ENCODE measurements at places on chromosomes 6 and 20. TPM values are rescaled to one million over a fixed set of nuclear protein-coding genes. Genes with fewer than 3 reads are reported as not detected.

DNA sequence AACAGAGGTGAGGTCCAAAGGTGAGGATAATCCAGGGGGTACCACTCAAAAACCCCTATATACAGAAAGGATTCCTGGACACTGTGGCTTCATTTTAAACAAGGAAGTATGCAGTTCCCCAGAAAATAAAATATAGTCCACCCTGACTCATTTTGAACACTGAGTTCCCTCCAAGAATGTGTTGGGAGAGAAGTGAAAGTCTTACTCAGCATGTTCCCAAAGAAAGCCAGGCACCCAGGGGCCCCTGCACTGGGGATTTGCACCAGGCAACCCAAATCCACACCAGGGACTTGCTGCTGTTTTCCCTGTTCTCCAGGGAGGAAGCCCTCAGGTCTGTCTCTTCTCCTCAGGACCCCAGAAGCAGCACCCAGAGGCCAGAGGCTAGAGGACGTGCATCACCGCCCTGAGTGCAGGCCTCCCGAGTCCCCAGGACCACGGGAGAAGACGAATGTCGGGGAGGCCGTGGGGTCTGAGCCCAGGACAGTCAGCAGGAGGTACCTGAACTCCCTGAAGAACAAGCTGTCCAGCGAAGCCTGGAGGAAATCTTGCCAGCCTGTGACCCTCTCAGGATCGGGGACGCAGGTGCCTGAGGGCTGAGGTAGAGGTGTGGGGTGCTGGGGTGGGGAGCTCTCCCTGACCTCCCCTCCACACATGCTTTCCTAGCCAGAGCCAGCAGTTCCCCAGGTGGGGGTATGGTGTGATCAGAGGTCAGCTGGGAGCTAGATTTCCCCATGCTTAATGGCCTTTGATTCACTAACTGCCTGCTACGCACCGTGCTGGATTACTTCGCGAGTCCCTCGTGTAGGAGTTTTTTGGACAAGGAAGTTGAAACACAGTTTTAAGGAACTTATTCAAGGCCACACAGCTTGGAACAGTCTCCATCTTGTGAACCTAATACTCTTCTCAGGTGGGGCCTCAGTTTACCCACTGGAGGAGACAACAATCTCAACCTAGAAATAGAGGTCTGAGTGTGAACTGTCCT lies 3.3 kb downstream of the FGD2 start:
- H3K27ac ChIP-seq = no peak overlapping the region
- H3K27me3 ChIP-seq = no peaks in the 10 kb centered on the region
- H3K36me3 ChIP-seq = no peaks in the 10 kb centered on the region
- H3K4me3 ChIP-seq = no peak overlapping the region

DNA sequence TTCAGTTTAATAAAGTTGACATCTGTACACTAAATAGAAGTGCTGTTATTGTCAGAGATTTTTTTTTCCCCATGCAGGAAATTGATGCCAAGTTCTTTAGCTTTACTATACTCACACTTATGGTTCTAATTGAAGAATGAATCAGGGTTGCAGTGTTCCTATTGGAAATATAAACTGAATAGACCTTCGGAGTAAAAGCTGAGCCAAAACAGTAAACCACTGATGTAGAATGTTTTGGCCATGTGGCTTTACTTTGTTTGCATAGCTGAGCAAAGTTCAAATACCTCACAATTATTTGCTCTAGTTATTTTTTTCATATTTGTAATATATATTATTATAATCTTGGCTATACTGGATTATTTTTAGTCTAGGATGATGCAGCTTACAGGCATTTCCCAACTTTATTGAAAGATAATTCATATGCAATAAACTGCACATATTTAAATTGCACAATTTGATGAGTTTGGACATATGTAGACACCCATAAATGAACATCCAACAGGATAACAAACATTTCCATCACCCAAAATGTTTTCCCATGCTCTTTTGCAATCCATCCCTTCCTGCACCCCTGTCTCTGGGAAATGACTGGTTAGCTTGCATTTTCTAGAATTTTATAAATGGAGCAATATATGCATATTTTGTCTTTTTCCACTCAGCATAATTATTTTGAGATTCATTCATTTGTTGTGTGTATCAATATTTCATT lies 105.8 kb upstream of the NOX3 start:
- no peak overlapping the region for H3K27ac ChIP-seq
- H3K4me1 ChIP-seq = no peaks in the 10 kb centered on the region
- DNase-seq = no peak
- no peak overlapping the region for H3K4me3 ChIP-seq
- H3K27me3 ChIP-seq = no peaks in the 10 kb centered on the region

- H3K4me3 ChIP-seq = peak overlapping the region; percentile 20
- no peak for DNase-seq
- H3K27me3 ChIP-seq = peaks cover 3% of the 10 kb centered on the region
Measured at GRCh38 chr20:33679758-33680485, 5.7 kb upstream of the NECAB3 start.

DNA sequence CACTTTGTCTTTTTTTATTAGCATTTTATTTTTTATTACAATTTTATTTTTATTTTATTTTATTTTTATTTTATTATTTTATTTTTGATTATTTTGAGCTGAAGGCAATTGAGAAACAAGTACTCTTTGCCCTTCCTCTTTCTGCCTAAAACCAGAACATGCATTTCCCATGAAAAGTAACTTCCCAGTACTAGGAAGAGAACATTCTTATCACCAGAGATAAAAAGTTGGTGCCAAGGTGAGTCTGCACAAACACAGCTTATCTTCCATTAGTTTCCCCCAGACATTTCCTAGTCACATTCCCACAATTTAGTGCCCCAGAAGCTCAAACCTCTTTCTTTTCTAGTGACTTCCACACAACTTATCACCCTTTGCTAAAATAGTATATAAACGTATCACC lies 84.8 kb downstream of the CD24 start:
- H3K36me3 ChIP-seq = no peaks in the 10 kb centered on the region
- no peak for DNase-seq
- peaks cover 18% of the 10 kb centered on the region for H3K4me1 ChIP-seq

GRCh38 chr20:3473944-3474343 lies 3.1 kb downstream of the ATRN start:
- H3K27me3 ChIP-seq = no peaks in the 10 kb centered on the region
- no peak overlapping the region for H3K27ac ChIP-seq

DNA sequence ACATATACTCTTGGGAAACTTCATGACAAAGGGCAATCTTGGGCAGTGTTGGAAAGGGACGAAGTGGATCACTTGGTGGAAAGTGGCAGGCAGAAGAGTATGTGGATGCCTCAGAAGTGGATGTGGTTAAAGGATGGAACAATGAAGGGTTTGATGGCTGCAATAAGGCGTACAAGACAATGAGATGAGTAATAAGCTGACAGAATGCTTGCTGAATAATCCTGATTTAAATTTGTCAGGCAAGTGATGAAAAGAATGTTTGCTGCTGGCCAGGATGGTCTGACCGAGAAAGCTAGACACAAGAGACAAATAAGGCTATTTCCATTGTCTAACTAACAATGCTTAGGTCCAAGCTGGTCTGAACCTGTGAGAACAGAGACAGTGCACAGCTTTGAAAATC lies 61.6 kb upstream of the CEP85L start:
- no peak overlapping the region for H3K4me3 ChIP-seq
- H3K4me1 ChIP-seq = peaks cover 36% of the 10 kb centered on the region
- no peak overlapping the region for H3K27ac ChIP-seq

GRCh38 chr6:126054258-126054702 lies 67.9 kb downstream of the TRMT11 start:
- no peak overlapping the region for H3K27ac ChIP-seq
- DNase-seq = no peak
- H3K4me1 ChIP-seq = no peaks in the 10 kb centered on the region
- H3K27me3 ChIP-seq = no peaks in the 10 kb centered on the region

The IMPG1 gene
- not detected for total RNA-seq

The FANCE gene
- 20.4 TPM for total RNA-seq

The TASP1 gene
- 7.7 TPM for total RNA-seq

The AIF1 gene
- total RNA-seq = not detected

The COL12A1 gene
- 50.2 TPM for total RNA-seq

The C6orf89 gene
- 29.0 TPM for total RNA-seq

The C6orf15 gene
- total RNA-seq = not detected

The BNIP5 gene
- not detected for total RNA-seq
